ENCODE measurements at places on chromosomes 7 and 10.

DNA sequence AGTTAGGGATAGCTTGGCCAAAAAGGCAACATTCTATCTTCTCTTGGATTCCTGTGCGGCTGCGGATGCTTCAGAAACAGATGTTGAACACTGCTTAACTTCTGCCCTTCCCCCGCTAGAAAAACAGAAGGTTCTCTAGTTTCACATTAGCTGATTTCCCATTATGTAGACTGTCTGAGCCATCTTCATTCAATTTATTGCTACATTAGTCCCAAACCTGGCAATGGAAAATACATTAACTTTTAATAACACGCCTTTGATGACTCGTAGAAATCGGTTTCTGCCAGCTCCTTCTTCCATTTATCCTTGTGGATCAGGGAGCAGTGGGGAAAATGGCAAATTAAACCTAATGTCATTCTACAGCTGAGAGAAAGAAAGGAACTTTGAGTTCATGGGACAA lies 119.9 kb downstream of the SLC16A9 start:
- DNase-seq: no peak

GRCh38 chr10:69375307-69376151 lies 41.2 kb downstream of the TACR2 start:
- DNase-seq: no peak

DNA sequence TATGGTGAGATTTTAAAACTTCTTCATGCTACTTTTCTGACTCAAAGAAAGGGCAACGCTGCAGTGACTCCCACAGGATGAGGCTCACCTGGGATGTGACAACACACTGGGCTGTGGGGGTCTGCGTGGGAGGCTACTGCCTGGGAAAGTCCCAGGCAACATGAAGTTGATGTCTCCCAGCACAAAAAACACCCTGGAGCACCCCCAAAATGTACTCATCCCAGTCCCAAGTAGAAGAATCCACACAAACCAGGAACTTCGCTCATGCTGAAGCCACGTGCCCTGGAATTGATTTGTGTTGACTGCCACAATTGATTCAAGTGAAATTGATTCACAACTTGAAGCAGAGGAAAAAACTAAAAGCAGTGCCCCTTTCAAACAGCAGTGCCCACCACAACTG lies 24.9 kb upstream of the PTPRN2 start:
- DNase-seq: no peak

GRCh38 chr7:139679731-139680594 lies 97.8 kb downstream of the HIPK2 start:
- no peak for DNase-seq

GRCh38 chr7:143331179-143331801 lies 15.4 kb downstream of the CLCN1 start:
- no peak for DNase-seq

- DNase-seq: no peak
Measured at GRCh38 chr10:34821587-34822585, 6.8 kb upstream of the PARD3 start.

DNA sequence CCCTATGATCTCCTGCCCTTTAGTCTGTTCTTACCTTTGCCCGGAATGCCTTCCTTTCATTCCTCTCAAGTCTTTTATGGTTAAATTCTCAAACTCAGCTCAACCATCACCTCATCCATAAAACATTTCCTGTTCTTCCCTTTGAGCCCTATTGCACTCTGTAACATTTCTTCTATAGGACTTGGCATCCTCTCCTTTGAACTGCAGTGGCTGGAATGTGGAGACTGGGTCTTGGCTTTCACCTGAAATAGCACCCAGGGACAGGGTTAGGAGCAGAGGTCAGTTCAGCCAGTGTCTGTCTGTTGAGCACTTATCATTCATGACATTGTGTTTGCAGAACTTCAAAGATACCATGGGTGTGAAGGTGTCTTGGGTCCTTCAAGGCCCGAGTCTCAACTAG lies 7.2 kb downstream of the NFE2L3 start:
- DNase-seq: no peak

- no peak for DNase-seq
Measured at GRCh38 chr10:21724020-21724589, 190.1 kb downstream of the MLLT10 start.

- peak; percentile 17 for DNase-seq
Measured at GRCh38 chr10:3192856-3193635, 20.5 kb upstream of the PITRM1 start.

GRCh38 chr10:52571516-52572182 lies 200.9 kb downstream of the MBL2 start:
- DNase-seq: no peak

GRCh38 chr10:33153968-33154327 lies 180.5 kb downstream of the NRP1 start:
- DNase-seq: no peak

GRCh38 chr10:71402005-71402404 lies 5.3 kb downstream of the CDH23 start:
- no peak for DNase-seq

DNA sequence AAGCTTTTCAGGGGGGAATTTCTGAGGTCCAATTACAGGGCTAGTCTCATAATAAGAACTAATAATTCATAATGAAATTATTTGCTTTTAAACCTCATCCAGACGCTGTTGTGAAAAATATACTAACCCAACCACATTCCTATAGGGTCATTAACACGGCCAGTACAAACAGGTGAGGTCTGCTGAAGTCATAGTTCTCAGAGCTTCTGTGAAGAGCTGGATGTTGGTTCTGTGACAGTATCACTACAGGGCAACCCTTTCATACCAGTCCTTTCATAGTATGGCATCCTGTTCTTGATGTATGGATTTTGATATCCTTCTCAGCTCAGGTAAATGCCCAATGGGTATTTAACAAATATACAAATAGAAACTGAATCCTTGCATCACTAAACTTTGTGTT lies 62.3 kb upstream of the FAM133B start:
- DNase-seq: no peak

GRCh38 chr10:124652200-124652599 lies 92.0 kb downstream of the FAM53B start:
- DNase-seq: no peak

- DNase-seq: no peak
Measured at GRCh38 chr10:112361951-112362751, 11.8 kb upstream of the ACSL5 start.

DNA sequence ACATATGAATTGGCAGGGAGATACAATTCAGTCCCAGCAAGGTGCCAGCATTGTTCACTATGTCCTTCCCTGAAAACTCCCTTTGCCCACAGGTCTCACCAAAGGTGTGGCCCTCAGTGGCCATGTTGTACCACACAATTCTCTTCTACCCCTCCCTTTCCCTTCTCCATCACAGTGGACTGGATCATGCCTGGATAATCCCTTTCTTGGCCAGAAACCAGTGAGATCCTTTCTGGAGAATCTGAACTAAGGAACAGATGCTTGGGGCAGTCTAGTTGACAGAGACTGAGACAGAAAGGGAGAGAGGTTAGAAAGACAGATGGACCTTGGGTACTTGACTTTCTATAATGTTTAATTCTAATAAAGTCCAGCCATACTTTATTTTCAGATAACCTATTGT lies 9.5 kb downstream of the NMT2 start:
- no peak for DNase-seq

GRCh38 chr10:13219685-13220670 lies 14.2 kb downstream of the UCMA start:
- DNase-seq: no peak

DNA sequence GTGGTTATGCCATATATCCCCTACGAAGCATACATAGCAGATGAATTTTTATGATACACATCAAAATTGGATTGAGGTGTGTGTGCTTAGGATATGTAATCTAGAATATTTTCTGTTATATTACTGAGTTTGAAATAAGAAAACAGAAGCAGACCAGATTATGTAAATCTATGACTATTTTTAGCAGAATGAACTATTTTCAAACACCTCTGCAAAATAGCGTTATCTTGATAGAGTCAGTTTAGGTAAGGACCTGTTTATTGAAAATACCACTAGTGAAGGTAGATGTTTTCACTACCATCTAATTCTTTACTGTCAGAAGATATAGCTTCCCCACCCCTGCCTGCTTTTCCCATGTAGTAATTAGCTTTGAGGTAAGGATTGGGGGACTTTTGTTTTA lies 9.1 kb downstream of the LANCL2 start:
- no peak for DNase-seq

- DNase-seq: no peak
Measured at GRCh38 chr10:6597478-6597877, 17.4 kb upstream of the PRKCQ start.

GRCh38 chr10:68628576-68629127 lies 68.5 kb downstream of the TET1 start:
- DNase-seq: no peak

DNA sequence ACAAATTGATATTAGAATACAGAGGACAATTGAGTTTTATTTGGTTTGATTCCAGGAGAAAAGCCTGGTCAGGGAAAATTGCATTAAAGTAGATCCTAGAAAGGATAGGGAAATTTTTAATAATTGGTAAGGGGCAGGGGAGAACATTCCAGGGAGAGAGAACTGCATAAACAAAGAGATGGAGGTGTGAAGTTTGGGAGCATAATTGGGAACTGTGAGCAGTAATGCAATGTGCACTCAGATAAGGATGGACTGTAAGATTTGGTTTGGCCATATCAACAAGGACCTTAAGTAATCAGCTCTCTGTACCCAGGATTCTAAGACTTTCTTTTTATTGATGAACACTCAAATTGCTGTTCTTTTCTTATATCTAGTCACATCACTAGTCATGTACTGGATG lies 41.4 kb downstream of the ZMYND11 start:
- DNase-seq: no peak

DNA sequence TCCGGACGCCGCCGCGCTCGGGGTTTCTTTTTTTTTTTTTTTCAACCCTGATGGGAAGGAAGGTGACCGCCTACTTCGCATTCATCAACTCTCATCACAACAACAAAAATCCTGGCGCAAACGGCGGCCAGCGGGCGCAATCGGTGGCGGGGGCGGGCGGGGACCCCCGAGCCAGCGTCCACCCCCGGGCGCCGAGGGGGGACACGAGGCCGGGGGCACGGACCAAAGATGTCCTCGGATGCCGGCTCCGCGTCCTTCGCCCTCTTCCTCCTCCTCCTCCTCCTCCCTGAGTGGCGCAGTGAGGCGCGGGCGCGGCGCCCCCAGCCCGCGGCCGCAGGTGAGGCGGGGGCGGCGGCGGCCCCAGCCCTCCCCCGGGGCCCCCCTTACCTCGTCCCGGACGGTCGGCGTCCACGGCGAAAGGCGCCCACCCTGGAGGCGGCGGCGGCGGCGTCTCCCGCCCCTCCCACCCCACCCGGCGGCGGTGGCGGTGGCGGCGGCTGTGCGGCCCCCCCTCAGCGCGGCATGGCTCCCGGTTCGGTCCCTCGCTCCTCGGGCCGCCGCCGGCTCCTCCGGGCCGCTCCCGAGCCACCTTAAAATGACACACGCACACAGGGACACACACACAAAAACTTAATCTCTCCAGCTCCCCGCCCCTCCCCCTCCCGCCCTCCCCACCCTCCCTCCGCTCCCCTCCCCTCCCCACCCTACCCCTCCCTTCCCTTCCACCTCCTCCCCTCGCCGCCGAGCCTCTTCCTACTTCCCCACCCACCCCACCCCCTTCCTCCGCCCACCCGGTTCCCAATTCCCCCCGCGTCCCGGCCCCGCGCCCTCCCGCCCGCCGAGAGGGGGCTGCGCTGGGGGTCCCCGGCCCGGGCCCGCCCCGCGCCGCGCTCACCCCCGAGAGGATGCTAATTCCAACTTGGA lies at the start of gene CTBP2:
TSS of gene CTBP2 (minus strand) at position 632 of the 924 bp plus-strand sequence.
- DNase-seq: no peak

DNA sequence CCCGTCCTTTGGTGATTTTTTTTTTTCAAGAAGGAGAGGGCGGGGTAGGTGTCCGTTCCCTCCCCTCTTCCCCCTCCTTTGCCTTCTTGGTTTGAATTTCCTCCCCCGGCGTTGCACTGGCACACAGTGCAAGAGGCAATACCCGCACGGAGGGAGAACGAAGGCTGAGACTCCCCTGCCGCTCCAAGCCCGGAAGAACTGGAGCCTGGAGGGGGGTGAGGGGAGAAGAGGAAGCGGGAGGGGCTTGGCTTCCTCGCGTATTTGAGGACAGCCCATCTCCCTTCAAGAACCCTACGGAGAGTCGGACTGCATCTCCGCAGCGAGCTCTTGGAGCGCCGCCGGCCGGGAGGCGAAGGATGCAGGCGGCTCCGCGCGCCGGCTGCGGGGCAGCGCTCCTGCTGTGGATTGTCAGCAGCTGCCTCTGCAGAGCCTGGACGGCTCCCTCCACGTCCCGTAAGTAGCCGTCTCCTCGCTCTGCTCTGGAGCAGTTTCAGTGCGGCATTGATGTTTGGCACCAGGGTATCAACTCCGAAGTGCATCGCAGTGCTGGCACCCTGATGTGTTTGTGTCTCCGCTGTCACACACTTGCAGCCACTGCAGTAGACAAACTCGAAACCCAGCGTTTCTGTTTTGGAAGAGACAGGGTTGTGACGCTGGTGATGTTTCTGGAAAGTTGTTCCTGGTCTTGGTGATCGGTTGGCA lies at the start of gene CNTNAP2:
TSS of gene CNTNAP2 (plus strand) at position 281 of the 702 bp plus-strand sequence. CDS start at position 357, 76 bp downstream.
- DNase-seq: no peak

- no peak for DNase-seq
Measured at GRCh38 chr7:828793-829561, 3.3 kb upstream of the SUN1 start.

DNA sequence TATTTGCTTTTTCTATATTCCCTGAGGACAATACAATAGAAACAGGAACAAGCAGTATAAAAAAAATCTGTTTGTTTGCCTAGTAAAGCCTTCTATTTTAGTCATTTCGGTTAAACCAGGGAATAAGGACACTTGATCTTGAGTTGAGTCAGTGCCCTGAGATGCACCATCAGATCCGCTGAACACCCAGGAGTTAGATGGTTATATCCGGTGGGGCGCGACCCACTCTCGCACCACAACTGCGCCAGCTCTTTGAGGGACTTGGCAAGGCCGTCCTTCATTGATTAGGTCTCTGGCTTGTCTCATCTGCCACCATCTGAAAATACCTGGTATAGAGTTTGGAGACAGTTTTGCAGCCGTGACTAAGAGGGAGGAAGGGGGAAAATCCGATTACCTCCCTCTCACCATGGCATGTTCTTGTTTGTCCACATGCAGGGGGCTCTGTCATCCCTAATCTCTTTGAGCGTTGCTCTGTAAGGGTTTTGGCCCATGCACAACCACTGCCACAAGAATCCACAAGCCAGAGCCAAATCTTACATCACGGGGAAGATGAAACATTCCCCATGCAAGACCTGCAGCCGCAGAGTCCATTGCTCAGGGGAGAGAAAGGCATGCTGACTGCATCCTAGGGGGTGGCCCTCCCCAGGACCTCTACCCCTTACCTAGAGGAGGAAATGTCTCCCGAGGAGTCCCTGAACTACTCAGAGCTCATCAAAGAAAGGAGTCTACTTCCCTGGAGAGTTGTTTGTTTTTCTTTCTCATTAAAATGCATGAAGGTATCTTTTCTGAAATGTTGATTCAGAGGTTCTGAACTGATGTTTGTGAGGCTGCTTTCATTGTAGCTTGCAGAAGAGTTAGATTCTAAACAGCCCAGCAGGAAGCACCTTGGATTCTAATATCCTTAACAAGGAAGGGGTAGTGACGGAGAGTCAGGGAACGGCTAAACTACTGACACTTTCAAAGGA lies 101.6 kb upstream of the FAM171A1 start:
- DNase-seq: no peak

Data from stimulated activated CD8-positive, alpha-beta memory T cell treated with anti-CD3 and anti-CD28 coated beads, Interleukin-2, amount 100 ng/mL, for 1 hour (primary cell).